Activated T-helper 1 cell treated with Interleukin-2 at 50 U/mL for 16 hours (primary cell): ENCODE measurements at places on chromosomes 6 and 20.

GRCh38 chr6:162032620-162033019 is 694.9 kb downstream of the PRKN start:
- DNase-seq: no peak

- no peak for DNase-seq
Measured at GRCh38 chr20:15220009-15220656, 882.7 kb upstream of the FLRT3 start.

DNA sequence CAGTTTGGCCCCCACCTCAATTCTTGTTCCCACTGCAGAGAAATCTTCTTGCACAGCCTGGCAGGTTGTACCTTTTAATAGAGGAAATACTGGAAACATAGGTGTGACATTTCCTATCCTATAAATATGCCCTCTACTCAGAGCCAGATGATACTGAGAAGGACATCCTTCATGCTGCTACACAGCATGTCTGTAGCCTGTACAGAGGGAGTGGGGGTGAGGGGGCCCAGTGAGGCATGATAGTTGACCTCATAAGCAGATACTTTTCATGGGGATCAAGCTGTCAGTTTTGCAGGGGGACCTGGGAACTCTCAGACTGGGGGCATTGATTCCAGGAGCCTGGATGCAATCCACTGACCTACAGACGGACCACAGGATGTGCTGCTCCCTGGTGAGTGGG is 96.2 kb upstream of the TOP1 start:
- no peak for DNase-seq

GRCh38 chr20:34791289-34792020 is 34.0 kb downstream of the NCOA6 start:
- no peak for DNase-seq

DNA sequence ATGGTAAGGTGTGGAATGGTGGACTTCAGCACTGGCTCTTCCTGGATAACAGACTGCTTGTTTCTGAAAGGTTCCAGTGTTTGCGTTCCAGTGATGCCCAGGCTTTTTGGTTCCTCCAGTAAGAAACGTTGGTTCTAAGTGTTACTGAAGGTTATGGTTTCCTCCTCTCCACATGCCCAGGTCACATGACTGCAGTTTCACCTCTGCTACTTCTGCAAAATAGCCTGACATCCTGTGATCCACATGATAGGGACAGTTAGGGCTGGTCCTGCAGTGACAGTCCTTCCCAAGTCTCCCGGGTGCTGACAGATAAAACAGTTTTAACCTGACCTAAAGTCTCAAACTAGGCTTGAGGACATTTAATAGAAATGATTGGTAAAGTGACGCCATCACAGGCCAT is 132.2 kb upstream of the CST7 start:
- no peak for DNase-seq

GRCh38 chr20:50037575-50037974 is 54.8 kb downstream of the SNAI1 start:
- DNase-seq: no peak

DNA sequence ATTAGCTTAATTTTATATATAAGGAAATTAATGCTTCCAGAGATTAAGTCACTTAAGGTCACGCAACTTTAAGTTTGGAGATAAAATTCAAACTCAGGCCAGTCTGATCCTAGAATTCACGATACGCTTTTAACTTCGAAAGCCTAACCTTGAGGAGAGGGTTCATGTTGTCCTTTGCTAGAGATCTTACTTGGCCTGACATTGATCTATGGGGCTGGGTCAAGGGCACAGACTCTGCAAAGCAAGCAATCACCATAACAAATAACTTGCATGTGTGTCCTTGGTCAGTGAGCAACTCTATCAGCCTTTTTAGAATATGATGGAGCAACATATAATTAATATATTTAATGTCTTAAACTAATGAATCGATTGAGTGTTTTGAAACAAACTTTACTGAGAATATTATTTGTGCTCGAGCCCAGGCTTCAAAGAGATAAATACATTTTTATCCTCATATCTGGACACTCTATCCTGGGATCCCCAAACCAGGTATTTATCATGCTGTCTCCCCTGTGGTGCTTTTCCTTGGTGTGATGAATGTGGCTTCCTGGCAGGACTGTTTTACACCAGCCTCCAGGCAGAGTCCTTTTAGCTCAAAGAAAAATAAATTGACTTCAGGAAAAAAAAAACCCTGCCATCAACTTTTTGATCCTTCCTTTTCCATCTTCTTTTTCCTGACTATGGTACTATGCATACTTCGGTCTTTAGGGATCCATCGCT is 29.1 kb downstream of the RPS12 start:
- DNase-seq: no peak

- no peak for DNase-seq
Measured at GRCh38 chr6:16496991-16497801, 258.8 kb downstream of the GMPR start.

DNA sequence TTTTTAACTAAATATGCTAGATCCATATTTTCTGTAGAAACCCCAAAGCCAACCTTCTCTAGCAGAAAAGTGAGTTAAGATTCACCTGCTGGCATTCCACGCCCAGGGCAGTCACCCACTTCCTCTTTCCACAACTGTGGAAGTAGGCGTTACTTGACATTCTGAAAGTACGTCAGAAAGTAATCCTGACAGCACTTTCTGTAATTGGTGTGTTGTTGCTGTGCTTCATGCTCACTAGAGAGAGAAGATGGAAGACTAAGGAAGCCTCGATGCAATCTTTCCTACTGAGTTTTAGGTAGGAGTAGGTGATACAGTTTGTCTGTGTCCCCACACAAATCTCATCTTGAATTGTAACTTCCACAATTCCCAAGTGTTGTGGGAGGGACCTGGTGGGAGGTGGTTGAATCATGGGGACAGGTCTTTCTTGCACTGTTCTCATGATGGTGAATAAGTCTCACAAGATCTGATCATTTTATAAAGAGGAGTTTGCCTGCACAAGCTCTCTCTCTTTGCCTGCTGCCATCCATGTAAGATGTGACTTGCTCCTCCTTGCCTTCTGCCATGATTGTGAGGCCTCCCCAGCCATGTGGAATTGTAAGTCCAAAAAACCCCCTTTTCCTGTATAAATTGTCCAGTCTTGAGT is 101.1 kb downstream of the MAP3K7 start:
- DNase-seq: no peak

GRCh38 chr20:9367746-9368145 is 146.6 kb upstream of the LAMP5 start:
- no peak for DNase-seq

GRCh38 chr6:99573980-99574617 is 5.6 kb upstream of the CCNC start:
- DNase-seq: no peak

DNA sequence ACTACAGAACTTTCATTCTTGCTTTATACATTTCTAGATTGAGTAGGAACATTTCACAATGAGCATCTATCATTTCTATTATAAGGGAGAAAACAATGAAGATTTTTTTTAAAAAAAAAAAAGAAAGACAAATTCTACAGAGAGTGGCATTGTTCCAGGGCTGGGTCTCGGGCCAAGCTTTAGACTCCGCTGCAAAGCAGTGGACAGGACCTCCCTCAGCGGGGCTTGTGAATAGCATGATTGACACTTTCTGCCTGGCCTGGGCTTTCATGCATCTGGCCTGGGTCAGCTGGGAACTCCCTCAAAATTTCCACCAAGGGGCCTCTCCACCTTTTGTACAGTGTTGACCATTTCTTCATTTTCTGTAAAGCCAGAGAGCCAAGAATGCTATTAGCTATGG is 55.8 kb upstream of the HIVEP2 start:
- no peak for DNase-seq

GRCh38 chr6:156024339-156024738 is 568.7 kb upstream of the NOX3 start:
- no peak for DNase-seq

GRCh38 chr6:44493132-44493531 is 105.6 kb downstream of the CDC5L start:
- no peak for DNase-seq

- DNase-seq: no peak
Measured at GRCh38 chr6:11013721-11014070, 30.4 kb downstream of the ELOVL2 start.

DNA sequence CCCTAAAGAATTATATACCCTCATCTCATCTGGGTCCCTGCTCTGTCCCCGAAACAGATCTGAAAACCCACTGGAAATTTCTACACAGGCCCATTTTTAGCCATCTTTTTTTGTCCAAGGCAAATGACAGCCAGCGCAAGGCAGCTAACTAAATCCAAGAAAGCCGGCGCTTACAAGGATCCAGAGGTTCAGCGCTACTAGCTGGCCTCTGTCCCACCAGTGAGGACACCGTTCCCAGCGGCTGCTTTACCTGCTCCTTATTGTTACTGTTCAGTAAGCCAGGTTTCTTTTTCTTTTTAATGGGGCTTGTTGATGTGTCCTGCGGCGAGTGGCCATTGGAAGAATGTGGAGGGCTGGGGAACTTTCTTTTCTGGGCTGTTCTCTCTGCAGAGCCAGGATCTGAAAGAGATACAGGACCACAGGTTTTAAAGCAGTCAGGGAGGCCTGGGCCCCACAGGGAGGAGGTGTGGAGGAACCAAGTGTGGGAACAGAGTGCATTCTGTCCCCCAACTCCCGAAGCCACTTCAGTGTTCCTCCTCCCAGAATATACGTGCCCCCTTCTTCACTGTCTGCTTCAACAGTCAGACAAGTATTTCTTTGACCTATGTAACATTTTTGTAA is 46.6 kb downstream of the ZMYND8 start:
- no peak for DNase-seq

- no peak for DNase-seq
Measured at GRCh38 chr6:7905416-7905815, 5.2 kb downstream of the TXNDC5 start.

DNA sequence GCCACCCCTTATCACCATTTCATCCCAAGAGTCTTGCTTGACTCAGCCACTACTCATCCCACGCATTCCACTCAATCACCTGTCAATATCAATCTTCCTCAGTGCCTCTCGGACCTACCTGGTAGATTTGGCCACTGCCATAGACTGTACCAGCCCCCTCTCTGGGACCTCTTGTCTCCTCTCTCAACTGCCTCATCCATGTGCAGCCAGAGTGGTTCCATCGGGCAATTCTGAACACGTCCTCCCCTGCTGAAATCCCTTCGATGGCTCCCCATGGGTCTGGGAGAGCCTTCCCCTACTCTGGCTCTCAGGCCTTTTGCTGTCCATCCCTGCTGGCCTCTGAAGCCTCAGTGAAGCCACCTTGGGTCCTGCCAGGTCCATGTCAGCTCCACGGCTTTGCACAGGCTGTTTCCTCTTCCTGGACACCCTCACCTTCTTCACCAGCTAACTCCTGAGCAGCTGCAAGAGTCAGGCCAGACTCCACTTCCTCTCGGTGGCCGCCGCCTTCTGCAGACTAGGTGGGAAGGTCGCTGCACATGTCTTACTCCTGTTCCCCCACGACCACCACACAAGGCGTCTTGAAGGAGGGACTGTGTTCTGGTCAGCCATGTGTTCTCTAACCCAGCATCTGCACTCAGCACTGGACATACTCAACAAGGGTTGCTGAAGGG is 120.4 kb downstream of the TOX2 start:
- no peak for DNase-seq

GRCh38 chr6:23929201-23929600 is 196.8 kb upstream of the NRSN1 start:
- DNase-seq: no peak

- no peak for DNase-seq
Measured at GRCh38 chr6:105851113-105851580, 235.0 kb upstream of the PRDM1 start.

GRCh38 chr6:36936824-36937223 is 17.7 kb upstream of the PI16 start:
- no peak for DNase-seq

DNA sequence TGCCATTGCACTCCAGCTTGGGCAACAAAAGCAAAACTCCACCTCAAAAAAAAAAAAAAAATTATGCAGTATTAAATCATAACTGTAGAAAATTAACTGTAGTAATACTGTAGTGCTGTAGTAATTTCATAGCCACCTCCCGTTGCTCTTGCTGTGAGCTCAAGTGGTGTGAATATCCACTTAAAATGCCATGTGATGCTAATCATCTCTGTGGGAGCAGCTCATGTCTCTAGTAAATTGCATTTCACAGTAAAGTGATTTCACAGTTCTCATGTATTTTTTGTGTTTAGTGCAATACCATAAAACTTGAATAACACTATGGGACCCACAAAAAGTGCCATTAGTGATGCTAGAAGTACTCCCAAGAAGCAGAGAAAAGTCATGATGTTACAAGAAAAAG is 14.4 kb upstream of the FAM217A start:
- no peak for DNase-seq
